ENCODE measurements at places on chromosomes 3 and 15.

- no peak for DNase-seq
These were observed 29.4 kb upstream of the MYZAP start for GRCh38 chr15:57562196-57562769.

DNA sequence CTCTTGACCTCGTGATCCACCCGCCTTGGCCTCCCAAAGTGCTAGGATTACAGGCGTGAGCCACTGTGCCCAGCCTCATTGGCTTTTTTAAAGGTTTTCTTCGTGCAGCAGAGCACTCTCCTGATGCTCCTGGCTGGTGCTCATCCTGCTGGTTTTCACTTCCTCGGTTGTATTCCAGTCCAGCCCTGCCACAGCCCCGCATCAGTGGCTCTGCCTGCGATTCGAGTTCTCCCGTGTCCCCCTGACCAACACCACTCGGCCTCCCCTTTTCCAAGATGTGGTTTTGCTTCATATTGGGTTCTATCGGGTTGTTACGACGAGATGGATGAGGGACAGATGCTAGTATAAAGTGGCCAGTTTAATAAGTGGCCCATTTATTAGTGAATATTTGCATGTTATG lies 27.8 kb downstream of the EFCC1 start:
- DNase-seq: no peak

GRCh38 chr3:52685285-52685708 lies 416 bp downstream of the PBRM1 start:
- DNase-seq: peak; percentile 45

DNA sequence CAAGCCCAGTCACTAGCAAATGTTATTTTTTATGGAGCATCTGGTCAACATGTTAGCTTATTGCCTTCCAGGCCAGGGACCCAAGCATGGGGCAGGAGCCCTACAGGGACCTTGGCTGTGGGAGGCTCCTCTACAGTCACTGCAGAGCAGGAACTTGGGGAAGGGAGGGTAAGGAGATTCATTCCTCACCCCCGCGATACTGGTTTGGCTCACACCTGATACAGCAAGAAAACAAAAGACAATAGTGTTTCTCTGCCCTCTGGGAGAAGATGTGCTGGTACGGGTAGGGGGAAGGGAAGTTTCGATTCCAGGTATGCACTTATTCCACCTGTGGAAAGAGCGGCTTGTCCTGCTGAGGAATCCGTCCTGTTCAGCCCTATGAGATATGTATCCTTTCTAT lies 77.6 kb downstream of the SLC12A8 start:
- no peak for DNase-seq

- DNase-seq: no peak
These were observed 357.0 kb downstream of the TIGIT start for GRCh38 chr3:114650808-114651207.

DNA sequence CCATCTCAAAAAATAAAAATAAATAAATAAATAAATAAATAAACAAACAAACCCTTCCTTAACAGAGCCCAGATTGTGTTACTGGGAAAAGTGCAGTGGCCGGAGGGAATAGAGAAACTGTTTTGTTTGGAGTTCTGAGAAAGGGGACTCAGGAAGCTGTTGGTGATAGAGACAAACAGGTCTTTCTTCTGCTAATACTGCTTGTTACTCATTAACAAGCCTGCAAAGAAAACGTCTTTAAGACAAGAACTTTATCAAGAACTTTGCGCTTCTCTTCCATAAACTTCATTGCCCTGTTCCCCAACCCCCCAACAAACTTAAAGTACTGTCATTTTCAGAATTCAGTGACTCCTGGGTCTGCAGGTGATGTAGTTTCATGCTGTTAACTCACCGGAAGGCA lies 68.8 kb upstream of the GSK3B start:
- DNase-seq: no peak

DNA sequence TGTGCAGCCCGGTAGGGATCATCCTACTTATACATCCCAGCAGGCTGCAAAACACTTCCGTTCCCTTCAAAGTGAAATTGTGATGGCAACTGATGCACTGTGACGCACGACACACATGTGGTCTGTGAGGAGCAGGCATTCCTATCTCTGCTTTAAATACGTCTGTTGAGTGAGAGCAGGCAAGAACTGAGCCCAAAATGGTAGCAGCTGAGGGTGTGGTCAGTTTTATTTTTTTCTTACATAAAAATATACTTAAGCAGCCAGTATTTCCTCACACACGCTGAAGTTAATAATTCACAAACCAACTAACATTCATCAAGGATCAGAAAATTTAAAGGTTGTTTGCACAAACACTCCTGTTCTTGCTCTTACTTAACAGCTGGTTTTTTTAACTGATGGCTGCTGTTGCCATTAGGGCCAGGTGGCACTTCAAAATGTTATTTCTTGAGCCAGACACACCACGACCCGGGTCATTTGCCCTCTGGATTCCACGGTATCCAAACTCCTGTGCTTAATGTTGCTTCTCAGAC lies 23.9 kb downstream of the LRIG1 start:
- DNase-seq: no peak

DNA sequence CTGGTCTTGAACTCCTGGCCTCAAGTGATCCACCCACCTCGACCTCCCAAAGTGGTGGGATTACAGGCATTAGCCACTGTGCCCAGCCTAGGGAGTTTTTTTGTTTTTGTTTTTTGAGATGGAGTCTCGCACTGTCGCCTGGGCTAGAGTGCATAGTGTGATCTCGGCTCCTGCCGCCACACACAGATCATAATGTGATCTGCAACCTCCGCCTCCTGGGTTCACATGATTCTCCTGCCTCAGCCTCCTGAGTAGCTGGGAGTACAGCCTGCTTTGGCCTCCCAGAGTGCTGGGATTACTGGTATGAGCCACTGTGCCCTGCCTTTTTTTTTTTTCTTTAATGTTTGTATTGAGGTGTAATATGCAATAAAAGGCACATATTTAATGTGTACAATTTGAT lies 78.2 kb downstream of the SMAD3 start:
- no peak for DNase-seq

- no peak for DNase-seq
These were observed 386.6 kb upstream of the THBS1 start for GRCh38 chr15:39194106-39194830.

GRCh38 chr3:184945886-184946625 lies 134.1 kb downstream of the VPS8 start:
- no peak for DNase-seq

- no peak for DNase-seq
These were observed 6.6 kb downstream of the GPX1 start for GRCh38 chr3:49351521-49352011.

- no peak for DNase-seq
These were observed 56.9 kb downstream of the CADPS start for GRCh38 chr3:62818347-62818746.

- DNase-seq: no peak
These were observed 2.4 kb downstream of the PML start for GRCh38 chr15:73996939-73997338.

DNA sequence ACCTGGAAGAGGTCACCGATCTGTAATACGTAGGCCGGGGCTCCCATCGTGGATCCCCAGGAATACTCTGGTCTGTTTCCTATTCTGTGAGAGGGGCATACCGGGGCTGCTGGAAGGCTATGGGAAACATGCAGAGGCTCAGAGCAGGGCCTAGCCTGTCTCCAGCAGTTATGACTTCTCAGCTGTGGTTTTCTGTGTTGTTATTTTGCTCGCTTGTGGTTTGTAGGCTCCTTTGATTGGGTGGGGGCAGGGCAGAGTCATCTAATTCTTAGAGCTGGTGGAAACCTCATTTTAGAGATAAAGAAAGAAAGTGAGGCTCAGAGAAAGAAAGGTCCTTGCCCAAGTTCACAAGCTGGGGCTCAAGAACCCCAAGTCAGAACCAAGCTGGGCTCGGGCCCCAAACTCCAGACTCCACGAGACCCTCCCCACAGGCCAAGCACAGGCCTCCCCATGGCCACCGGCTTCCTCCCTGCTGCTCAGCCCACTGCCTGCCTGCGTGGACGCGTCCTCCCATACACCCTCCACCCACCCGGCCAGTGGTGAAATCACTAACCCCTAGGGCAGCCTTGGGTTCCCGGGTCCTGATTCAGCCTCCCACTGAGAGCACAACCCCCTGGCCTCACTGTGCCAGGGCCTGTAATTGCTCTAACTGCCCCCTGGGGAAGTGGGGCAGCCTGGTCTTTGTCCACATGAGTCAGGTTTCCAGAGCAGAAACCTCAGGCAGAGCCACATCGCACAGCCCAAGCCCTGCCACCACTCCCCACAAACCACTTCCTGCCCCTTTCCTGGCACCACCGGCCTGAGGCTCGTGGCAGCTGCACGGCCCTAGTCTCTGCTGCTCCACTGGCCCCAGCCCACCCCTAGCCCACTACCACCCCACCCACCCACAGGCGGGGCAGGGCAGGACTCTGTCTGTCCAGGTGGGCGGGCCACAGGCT lies 270.8 kb downstream of the UACA start:
- no peak for DNase-seq

- no peak for DNase-seq
These were observed 567.1 kb upstream of the NR2F2 start for GRCh38 chr15:95763426-95763825.

DNA sequence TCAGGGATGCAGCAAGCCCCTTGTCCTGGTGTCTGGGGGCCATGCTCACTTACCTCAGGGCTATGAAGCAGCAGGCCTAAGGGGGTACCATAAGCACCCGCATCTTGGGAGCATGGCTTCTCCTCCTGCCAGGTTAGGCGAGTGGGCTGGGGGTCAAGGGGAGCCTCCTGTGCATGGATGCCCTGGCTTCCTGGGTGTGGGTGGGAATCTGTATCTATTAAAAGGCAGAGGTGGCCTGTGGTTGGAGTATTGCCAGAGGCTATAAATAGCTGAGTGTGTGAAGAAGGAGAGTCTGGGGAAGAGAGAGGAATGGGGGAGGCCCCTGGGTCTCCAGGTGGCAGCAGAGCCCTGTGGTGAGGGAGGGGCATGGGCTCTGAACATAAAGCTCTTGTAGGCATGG lies 19.5 kb downstream of the ACVR2B start:
- DNase-seq: no peak

- DNase-seq: no peak
These were observed 36.8 kb upstream of the TIPARP start for GRCh38 chr3:156637480-156638022.

DNA sequence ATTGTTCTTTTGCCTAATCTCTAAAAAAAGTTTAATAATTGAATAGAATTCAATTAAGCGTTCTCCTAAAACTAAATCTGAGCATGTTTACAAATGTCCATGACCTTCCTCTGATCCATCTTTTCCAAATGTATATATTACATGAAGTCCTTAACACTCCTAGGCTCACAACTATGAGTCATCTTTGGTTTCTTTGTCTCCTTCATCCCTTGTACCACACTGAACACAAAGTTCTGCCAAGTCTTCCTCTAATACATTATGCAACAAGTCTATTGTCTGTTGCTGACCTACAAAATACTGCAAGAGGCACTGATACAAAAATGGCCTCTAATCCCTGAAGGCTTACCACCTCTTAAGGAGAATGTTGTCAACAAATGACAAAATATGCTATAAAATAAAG lies 550.2 kb downstream of the PYDC2 start:
- DNase-seq: no peak

DNA sequence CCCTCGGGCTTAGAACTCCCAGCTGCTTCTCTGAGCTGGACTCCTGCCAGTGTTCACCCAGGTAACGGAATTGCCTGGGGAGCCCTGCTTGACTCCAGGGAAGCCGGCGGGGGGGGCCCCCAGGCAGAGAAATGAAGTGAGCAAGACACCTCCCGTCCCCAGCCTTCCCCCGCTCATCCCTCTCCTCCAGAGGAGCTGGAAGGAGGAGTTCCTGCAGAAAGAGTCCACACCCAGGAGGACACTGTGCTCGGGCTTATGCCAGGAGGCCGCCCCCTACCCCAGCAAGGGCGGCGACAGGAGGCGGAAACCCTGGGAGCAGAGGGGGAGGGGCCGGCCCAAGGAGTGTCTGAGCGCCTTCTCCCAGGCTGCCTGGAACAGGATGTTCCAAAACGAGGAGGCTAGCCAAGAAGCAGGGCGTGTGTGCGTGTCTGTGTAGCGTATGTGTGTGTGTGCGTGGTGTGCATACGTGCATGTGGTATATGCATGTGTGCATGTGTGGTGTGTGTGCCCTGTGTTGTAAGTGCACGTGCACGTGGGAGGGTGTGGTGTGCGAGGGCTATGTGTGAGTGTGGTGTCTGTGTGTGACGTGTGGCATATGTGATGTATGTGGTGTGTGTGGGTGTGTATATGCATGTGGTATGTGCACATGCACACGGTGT lies 511.3 kb downstream of the SHQ1 start:
- DNase-seq: peak; percentile 78

GRCh38 chr15:39188930-39189329 lies 391.9 kb upstream of the THBS1 start:
- DNase-seq: peak; percentile 51

DNA sequence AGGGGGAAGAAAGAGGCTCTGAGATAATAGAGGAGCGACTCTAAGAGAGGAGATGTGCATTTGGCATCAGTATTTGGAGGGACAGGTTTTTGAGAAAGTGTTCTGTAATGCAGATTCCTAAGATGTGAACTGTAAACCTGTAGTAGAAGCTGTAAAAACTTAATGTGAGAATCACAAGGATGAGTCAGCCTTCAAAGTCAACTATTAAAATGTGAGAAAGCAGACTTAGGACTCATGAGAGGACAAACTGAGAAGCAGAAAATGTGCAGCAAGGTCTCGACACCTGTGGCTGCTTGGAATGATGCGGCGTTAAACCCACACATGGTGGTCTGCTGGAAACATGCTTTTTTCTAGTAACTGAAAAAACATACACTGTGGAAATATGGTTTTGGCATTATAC lies 36.0 kb downstream of the USP13 start:
- no peak for DNase-seq

- DNase-seq: no peak
These were observed 835.9 kb upstream of the GRM7 start for GRCh38 chr3:6025032-6025431.

- no peak for DNase-seq
These were observed 37.3 kb downstream of the CRYGS start for GRCh38 chr3:186506857-186507256.

DNA sequence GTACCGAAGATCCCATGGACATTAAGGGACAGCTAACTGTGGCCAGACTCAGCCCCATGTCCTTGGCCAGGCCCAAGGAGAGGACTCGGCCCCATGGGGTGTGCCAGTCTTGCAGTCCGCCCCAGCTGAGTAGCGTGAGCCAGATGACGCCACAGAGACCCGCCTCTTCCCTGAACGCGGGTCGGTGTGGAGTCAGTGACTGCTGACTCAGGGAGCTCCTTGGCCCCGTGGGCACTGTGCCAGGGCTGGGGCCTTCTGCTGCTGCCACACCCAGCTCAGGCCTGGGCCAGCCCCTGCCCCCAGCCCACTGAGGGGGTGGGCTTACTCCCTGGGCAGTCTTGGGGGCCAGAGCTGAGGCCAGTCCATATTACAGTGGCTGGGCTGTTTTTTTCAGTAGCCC lies 52.8 kb downstream of the PLXNA1 start:
- DNase-seq: peak; percentile 12

All from tibial nerve (tissue), 4 donors.